ENCODE measurements at places on chromosomes 1 and 21.

DNA sequence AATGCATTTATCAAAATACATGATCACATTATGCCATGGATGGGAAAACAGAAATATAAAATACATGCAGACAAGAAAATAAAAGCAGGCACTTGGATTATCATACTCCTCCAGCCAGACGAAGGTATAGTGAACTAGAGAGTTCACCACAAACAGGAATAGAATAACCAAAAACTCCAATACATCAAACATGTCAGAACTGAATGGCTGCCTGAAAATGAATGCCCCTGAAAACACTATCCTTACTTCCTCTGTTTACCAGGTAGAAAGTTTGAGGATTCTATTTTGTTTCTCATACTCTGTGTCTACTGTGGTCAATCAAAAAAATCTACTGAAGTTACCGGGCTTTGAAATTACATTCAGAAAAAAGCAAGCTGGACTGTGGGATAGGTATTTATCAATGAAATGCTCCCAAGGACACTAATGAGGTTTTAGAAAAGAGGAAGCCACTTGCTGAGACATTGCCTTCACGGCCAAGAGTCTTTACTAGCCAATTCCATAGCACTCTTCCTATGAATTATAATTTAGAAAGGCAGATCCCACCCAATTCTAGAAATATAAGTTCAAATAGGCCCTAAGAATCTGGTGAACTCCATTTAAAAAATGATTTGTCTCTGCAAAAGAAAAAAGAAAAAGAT is 197.7 kb downstream of the SMYD3 start:
- DNase-seq = peak; percentile 3

DNA sequence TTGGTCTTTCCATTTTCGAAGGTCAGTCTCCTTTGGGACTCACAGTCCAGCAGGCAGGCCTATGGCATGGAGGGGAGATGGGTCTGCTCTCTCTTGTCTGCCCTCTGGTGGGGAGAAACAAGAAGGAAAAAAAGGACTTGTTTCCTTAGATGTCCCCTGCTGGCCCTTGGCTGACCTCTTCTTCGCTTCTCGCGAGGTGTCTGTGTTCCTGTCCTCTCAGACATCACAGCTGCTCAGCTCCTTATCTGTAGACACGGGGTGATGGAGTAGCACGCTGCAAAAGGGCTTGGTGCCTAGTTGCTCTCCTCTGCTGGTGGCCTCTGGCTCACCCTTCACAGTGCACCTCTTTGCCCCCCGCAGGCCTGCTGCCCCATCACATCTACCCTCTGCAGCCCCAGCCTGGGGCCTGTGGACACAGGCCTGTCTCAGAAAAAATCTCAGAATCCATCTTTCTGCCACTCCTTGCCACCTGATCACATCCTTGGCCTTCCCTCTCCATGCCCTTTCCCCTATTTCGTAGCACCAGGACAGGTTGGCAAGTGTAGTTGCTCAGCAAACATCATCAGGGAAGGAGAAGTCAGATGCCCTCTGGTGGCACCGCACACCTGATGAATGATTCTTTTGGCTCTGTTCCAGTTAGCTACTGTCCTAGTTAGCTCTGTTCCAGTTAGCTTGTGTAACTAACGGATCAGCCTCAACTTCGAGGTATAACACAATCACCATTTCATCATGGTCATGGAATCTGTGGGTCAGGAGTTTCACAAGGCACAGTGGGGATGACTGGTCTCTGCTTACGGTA is 18.7 kb upstream of the AK2 start:
- peak; percentile 80 for DNase-seq

- no peak for DNase-seq
Measured at GRCh38 chr1:92992054-92992453, 30.8 kb upstream of the DIPK1A start.

- no peak for DNase-seq
Measured at GRCh38 chr1:2288311-2288710, 60.2 kb downstream of the SKI start.

- DNase-seq = no peak
Measured at GRCh38 chr1:87176087-87176486, 152.6 kb upstream of the LMO4 start.

DNA sequence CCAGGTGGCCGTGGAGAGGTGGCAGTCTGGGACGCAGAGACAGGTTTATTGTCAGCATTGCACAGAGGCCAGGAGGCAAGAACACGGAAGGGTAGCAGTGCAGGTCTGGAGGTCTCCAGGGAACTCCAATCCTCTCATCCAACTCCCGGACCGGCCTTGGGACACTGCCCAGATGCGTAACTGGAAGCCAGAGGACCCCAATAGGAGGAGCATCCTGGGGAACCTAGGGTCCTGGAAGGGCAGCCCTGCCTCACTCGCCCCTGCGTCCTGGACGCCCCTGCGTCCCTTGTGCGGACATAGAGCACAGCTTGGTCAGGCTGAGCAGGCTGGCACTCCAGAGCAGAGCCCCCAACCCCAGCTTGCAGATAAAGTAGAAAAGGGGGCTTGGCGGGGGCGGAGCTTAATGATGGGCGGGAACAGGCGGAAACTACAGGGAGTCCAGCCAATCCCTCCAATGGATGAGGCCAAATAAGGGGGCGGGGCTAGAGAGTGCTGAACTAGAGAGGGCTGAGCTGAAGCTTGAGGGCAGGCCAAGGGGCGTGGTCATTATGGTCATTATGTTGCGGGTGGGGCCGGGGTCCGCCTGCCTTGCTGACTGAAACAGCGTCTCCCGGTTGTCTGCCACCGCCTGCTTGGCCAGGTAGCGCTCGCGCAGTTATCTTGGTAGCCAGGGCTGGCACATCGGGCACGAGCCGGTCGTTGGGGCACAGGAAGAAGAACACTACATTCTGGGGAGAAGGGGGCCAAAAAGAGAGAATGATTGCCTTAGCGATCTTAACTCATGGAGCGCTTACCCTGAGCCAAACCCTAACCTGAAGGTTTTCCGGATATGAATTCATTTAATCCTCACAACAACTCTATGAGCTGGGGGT is 3.7 kb upstream of the ARHGEF19 start:
- no peak for DNase-seq

- DNase-seq = peak; percentile 16
Measured at GRCh38 chr1:246572785-246573184, 6.5 kb downstream of the CNST start.

DNA sequence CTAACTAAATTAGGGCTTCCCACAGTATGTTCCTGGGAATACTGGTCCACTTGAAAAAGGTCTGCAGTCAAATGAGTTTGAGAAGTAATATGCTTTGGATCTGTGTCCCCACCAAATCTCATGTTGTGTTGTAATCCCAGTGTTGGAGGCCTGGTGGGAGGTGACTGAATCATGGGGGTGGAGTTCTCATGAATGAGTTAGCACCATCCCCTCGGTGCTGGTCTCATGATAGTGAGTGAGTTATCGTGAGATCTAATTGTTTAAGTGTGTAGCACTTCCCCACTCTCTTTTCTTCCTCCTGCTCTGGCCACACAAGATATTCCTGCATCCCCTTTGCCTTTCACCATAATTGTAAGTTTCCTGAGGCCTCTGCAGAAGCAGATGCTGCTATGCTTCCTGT is 16.9 kb upstream of the DMRTB1 start:
- DNase-seq = no peak

- no peak for DNase-seq
Measured at GRCh38 chr1:232009741-232010140, 383.2 kb downstream of the DISC1 start.

DNA sequence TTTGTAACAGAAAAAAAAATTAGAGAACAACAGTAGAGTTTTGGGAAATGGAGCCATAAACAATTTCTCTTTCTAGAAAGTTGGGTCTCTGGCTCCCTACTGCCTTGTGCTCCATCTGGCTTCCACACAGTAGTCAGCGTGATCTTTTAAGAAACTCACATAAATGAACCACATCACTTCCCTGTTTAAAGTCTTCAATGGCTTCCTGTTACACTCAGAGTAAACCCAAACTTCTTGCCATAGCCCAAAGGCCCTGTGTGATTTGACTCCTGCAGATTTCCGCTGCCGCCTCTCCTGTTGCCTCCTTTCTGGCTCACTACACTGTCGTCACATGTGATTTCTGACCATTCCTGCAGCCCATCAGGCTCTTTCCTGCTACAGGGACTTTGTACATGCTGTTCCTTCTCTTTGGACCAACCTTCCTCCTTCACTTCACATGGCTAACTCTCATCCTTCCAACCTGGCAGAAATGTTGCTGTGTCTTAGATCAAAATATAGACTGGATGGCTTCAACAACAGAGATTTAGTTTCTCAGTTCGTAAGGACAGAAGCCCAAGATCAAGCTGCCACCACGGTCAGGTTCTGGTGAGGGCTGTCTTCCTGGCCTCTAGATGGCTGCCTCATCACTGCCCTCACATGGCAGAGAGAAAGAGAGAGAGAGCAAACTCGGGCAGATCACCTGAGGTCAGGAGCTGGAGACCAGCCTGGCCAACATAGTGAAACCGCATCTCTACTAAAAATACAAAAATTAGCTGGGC is 34.0 kb downstream of the OPRD1 start:
- DNase-seq = peak; percentile 21

DNA sequence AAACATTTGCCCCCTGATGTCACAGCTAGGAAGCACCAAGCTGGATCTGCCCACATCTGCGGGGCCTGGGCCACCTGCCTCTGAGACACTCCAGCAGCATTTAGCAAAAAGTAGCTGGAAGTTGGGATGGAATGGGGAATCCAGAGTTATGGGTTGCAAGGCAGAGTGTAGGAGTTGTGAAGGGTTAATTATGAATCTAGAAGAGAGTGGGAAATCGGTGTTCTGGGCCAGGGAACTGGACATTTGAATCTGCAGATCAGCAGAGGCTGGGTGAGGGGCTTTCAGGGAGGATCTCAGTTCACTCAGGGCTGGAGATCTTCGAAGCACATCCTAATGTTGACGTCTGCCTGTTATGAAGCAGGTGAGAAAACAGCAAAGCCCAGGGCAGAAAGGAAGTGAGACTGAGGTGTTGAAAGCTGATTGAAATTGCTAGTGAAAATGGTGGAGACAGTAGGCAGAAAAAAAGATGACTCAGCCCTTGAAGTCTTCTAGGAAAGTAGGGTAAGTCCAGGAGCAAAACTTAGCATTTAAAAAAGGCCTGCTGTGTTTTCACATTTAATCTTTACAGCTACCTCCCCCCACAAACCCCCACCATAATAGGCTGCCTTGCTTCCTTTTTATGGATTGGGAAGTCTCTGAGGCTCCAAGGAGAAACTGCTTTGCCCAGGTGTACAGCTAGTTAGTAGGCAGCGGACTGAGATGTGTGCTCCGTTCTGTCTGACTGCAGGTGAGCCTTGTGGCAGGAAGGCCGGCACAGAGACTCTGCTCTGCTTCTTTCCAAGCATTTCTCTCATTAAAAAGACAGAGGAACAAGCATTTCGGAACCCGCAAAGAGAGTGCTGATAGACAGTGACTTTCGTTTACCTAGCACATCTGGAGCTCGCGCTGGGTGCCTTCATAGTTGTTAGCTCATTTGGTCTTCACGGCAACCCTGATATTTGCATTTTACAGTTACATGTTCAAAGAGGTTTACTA is 7.2 kb downstream of the VANGL1 start:
- no peak for DNase-seq

- DNase-seq = no peak
Measured at GRCh38 chr1:215631040-215631439, 63.9 kb downstream of the KCTD3 start.

DNA sequence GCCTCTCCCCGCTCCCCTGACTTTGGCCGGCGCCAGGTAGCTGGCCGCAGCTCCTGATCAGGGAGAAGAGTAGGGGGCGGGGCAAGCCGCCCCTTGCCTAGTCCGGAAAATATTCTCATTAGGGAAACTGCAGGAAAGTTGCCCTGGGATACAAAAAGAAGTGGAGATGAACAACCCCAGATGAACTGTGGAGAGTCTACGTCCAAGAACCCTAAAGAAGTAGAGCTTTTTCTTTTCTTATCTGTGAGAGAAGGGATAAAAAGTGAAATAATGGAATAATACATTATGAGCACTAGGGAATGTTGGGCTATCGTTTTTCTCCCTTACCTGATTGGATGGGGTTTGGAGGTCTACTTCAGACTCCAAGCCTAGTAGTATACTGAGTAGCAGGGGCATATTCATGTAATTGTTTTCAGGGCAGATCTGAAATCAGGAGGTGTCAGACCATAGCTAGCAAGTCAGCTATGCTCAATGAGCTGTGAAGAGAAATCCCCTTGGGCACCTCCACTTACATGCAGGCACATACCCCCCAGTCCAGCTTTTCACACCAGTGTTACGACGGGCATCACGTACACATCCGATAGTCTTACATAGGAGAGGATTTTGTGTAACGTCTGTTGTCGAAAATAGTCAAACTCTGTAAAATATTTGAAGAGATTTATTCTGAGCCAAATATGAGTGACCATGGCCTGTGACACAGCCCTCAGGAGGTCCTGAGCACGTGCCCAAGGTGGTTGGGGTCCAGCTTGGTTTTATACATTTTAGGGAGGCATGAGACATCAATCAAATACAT is 1.7 kb upstream of the DUSP10 start:
- DNase-seq = no peak

- DNase-seq = no peak
Measured at GRCh38 chr1:214380396-214380795, 99.4 kb downstream of the SMYD2 start.

- DNase-seq = no peak
Measured at GRCh38 chr1:64896551-64896950, 69.8 kb downstream of the JAK1 start.

DNA sequence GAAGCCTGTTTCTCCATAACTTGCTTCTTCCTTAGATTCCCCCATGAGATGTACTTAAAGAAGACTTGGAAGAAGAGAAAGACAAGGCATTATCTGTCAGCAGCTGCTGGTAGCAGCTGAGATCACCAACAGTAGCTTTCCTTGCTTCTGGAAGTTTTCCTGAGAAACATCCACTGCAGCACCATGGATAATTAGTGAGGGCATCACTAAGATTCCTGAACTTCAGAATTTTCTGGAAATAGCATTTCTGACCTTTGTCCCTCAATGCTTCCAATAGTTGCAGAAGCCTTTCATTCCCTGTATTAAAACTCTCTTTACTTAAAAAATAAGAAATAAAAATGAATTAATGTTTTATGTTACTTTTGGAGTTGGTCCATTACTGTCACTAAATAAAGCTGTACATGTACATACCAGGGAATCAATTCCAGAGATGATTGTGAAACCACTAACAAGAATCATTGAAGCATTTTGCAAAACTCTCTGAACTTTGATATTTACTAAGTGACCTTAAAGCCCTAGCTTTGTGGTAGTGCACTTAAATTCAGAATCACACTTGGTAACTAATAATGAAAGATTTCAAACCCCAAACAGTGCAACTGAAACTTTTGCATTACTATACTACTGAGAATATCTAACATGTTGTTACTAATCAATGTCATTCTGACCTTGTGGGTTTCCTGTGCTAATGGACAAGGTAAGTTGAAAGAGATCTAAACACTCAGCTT is at the start of gene CFHR4:
Gene CFHR4, plus strand, starts transcription at position 538 of the 725 bp plus-strand sequence. Its CDS starts 99 bp downstream, at position 637.
- no peak for DNase-seq

GRCh38 chr1:87236585-87236984 is 92.1 kb upstream of the LMO4 start:
- no peak for DNase-seq
